Thyroid gland (tissue), 4 donors: ENCODE measurements at places on chromosomes 16 and 17. TPM values are rescaled to one million over a fixed set of nuclear protein-coding genes. Genes with fewer than 3 reads are reported as not detected.

DNA sequence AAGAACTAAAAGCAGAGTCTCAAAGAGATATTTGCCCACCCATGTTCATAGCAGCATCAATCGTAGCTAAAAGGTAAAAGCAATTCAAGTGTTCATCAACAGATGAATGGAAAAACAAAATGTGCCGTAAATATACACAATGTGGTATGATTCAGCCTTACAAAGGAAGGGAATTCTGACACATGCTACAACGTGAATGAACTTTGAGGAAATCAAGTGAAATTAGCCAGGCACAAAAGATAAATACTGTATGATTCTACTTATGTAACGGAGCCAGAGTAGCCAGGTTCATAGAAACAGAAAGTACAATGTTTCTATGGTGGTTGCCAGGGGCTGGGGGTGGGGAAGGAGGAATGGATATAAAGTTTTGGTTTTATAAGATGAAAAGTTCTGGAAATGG is 57.8 kb upstream of the IL34 start:
- no peak for DNase-seq

DNA sequence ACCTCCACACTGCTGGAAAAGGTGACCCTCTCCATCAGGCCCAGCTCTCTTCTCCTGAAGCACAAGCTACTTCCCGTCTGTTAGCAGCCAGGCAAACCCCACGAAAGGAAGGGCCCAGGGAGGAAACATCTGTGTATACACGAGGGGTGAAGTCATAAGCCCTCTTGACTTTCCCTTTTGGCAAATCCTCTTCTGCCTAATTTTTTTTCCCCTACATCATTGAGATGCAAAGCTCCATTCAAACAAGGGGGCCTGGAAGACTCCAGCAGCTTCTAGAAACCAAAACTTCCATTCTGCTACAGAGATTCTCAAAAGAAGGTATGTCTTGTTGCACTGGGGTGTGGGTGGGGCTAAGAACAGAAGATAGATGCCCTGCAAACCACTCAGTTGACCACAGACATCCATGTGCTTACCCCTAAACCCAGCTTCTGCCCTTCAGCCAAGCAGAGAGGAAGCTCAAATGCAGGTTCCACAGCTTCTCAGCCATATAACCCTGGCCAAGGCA is 145.6 kb upstream of the RCVRN start:
- DNase-seq, result peak; percentile 9

The RASD1 gene
- 135 TPM for total RNA-seq

GRCh38 chr17:75371339-75371738 is 34.1 kb downstream of the GRB2 start:
- no peak for DNase-seq

GRCh38 chr16:23771642-23772041 is 16.8 kb downstream of the CHP2 start:
- no peak for DNase-seq

GRCh38 chr16:85659805-85660511 is 28.8 kb downstream of the GINS2 start:
- DNase-seq, result peak; percentile 73

DNA sequence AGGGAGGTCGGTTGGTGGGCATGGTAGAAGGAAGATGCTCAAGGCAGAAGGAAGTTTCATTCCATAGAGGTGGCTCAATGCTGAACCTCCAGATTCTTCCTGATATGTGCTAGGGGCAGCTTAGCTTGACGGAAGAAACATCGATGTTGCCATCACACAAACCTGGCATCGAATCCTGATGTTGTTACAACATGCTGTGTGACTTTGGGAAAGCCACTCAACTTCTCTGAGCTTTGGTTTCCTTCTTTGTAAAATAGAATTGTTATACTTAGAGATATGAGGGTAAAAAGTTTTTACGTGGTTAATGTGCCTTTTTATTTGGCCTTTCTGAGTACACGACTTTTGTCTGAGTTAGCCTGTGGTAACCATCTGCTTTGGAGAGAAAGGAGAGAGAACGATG is 287.9 kb downstream of the SHISA9 start:
- DNase-seq, result no peak

The RHBDL3 gene
- total RNA-seq, result 0.15 TPM

The ABCC12 gene
- not detected for total RNA-seq

The ARHGAP23 gene
- 33.5 TPM for total RNA-seq

- peak; percentile 87 for DNase-seq
Measured at GRCh38 chr17:18182978-18183333, 672 bp upstream of the ALKBH5 start.

GRCh38 chr16:80280557-80280956 is 260.2 kb upstream of the DYNLRB2 start:
- no peak for DNase-seq

The ESRP2 gene
- total RNA-seq, result 45.0 TPM

DNA sequence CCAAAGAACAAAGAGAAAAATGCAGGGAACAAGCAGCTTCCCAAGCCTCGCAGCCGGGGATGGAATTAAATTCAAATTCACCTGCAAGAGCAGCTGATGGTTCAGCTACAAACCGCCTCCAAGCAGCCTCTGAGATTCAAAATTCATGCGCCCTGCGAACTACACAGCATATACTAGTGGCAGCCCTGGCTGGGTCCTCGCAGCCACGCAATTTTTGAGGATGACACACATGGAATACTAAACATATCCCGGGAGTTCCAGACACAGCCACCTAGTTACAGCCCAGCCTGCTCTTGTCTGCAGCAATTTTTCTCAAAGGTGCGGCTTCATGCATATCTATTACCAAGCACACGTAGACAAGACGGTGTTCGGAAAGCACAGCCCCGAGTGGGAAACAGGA is 35.9 kb upstream of the KIFC3 start:
- no peak for DNase-seq

DNA sequence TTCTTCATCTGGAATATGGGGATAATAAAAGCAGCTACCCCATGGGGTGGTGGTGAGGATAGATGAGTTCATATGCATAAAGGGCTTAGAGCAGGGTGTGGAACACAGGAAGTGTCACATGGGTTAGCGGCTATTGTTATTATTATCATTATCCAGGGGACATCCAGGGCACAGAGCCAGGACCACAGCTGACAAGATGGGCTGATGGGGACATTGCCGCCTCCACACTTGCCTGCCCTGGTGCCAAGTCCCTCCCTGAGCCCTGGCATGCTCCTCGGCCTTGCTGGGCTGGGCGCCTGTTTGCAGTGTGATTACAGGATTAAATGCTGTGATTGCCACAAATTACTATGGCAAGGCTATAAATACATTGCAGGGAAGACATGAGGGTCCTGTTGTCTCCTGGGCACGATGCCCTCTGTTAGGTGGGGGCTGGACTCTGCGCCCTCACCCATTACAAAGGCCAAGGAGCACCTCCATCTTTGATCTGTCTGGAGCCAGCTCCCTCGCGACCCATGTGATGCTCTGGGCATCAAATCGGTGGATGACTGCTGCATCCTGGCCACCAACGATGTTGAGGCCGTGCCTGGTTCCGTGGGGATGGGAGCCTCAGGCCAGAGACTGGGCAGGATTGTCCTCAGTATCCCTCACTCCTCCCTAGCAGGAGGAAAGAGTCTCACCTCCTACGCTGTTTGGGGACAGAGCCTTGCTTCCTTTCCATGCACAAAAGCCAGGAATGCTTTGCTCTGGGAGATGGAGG is 43.2 kb downstream of the PIMREG start:
- DNase-seq, result peak; percentile 33

DNA sequence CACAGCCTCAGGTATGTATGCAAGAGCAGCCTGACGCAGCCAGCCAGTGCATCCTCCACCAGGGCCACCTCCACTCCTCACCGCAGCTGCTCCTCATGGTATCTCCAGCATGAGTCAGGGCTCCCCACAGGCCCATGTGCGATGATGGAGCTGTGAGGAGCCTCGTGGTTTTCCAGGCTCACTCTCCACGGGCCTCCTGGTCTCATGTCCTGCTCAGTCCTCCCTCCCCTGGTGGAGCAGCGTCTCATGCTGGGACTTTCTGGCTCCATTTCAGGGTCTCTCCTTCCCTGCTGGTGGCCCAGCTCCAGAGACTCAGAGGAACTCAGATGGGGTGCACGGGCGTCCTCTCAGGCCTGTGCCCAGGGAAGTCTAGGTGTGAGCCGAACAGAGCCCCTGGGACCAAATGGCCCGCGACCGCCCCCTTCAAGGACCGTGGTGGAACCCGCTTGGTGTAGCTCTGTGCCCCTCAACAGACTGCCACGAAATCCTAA is 70.4 kb downstream of the METRNL start:
- DNase-seq, result no peak

The SLFN13 gene
- total RNA-seq, result 13.6 TPM

- peak; percentile 88 for DNase-seq
Measured at GRCh38 chr17:75720656-75721462, at the start of gene ITGB4. Gene ITGB4, plus strand, starts transcription at chr17:75721459. Its CDS starts 3,245 bp downstream, at chr17:75724704.

The VASN gene
- total RNA-seq, result 27.1 TPM

DNA sequence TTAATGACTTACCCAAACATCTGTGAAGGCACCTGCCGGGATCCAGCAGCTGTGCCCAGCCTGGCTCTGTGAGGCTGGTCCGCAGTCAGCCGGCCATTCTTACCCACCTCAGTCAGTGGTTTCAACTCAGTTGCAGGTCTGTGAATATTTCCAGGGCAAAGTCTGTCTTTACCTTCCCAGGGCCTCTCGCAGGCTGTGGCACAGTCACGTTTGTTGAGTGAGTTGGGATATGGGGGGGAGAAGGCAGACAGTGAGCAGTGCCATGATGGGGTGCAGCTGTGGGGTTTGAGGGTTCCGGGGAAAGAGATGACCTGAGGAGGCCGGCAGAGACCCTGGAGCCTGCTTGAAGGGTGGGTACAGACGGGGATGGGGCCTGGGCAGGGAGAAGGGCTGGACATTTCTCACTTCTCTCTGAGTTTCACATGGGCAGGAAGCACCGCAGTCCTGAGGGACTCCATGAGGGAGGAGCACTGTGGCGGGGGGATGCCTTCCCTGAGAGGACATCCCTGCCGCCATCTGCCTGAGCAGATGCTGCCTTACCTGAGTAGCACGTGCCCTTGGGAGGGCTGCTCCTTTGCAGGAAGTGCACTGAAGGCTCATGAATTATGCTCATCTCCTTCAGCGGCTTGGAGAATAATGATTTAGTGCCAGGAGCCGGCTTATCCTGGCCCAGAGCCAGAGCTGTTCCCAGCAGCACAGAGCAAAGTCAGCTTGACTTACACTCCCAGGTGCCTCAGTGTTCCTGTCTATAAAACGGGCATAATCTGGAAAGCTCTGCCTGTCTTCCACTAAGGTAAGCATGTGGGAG is 48.1 kb downstream of the KSR1 start:
- no peak for DNase-seq

The CLEC18A gene
- total RNA-seq, result 0.88 TPM

DNA sequence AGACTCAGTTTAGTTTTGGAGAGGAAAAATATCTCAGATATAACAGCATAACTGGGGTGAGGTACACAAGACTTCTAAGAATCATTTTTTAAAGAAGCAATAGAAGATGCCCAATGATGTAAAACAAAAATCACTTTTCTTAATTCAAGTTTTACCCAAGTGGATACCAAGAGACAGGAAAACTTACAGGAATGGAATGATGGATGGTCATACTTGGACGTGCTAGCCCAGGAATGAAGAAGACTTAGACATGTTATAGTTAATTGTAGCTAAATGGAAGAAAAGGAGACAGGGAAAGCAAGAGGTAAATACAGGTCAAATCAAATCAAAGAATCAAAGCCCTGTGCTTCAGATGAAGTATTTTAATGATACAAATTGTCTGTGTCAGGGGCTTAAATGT is 312.7 kb upstream of the KCNJ16 start:
- no peak for DNase-seq

GRCh38 chr17:53949473-53950090 is 126.9 kb downstream of the KIF2B start:
- no peak for DNase-seq

DNA sequence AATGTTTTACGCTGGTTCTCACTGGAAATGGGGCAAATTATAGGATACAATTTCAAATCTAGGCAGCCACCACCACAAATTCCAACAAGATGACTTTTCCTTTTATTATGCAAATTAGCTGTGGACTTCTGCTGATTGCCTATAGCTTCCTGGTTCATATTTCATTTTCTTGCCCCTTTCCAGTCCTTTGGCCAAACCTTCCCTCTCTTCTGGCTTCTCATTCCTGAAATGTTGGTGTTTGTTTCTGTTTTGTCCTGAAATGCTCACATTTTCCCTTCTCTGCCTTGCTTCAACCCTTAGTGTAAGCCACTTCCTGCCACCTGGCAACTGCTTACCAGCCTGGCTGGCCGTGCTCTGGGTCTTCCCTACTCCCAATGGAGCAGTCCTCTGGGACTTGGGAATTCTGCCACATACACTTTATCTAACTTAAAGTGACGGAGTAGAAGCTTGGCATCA is 14.0 kb downstream of the PRSS54 start:
- DNase-seq, result no peak

DNA sequence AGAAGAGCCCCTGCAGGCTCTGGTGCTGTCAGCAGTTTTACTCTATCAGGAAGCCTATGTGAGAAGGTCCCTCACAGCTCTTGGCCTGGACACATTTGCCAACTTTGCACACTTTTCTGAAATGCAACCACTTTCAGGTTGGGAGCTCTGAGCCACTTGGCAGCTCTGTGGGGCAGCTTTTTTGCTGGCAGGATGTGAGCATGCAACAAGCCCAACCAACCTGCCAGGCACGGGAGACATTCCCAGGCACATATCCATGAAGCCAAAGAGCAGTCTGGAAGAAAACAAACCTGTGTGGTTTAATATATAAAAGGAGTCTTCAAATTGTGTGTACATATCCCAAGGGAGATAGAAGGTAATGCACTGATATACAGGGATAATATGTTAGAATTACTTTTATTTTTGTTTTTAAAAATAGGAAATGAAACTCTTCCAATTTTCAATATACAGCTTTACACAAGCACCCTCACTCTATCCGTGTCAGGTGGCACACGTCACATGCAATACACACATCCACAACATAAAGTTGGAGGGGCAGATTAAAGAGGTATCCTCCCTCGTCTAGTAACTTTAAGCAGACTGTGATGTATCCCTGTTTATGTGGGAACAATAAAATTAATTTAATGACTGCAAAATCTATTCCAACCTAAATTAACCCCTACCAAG is 57.4 kb upstream of the COX10 start:
- peak; percentile 40 for DNase-seq

DNA sequence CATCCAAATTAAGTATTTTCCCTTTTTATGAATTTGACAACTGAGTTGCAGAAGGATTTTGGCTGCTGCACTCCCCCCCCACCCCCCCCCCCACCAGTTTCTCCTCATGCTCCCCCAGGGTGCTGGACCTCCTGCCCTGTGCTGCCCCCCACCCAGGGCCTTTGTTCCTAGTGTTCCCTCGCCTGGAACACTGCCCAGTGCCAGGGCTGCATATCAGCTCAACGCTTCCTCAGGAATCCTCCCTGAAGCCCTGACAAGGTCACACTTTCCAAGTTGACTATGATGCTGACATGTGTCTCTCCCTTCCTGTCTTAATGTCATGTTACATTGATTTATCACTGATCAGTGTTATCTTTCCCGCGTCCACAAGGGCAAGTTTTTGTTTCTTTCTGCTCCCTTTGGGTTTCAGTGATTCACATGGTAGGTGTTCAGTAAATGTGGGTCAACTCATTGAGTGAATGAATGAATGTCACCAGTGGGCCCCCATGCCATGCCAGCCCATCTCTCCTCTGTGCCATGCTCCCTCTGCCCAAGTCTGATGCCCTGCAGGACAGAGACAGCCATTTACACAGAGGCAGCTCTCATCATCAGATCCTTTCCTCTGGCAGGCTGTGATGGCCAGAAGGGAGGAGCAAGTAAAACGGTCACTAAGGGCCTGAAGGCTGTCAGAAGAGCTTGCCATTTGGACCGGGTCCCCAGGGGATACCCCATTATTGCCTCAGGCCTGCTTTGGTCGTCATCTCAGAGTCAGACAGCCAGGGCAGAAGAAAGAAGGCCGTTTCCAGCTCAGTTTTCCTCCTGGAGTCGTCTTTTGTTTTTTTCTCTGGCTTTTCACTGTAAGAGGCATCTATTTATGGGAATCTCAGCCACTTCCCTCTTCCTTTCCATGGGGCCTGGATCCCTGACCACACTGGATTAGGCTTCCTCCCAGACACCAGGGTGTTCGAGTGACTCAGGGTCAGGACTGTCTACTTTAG is 386.2 kb downstream of the SNX29 start:
- peak; percentile 15 for DNase-seq
